SK-MEL-5 (cell line): ENCODE measurements at places on chromosomes 16 and 17. TPM values are rescaled to one million over a fixed set of nuclear protein-coding genes. Genes with fewer than 3 reads are reported as not detected.

Gene SLC38A8
- 9.0 and 11.7 TPM in 2 replicates for total RNA-seq

Gene RGS11
- 0.35 and 0.74 TPM in 2 replicates for total RNA-seq

Gene NECAB2
- total RNA-seq: 0.43 TPM in 1 of 2 replicates, not detected in the other

Gene SLC52A1
- not detected in 2 replicates for total RNA-seq

Gene HBA2
- total RNA-seq: not detected in 2 replicates

Gene PIK3R6
- 0.05 TPM in 1 of 2 replicates, not detected in the other for total RNA-seq

Gene GJD3
- total RNA-seq: not detected in 2 replicates

Gene OMG
- 0.50 and 0.61 TPM in 2 replicates for total RNA-seq

Gene RAMP2
- total RNA-seq: not detected in 2 replicates

Gene GAST
- not detected in 2 replicates for total RNA-seq

Gene MEIOC
- 0.11 and 0.16 TPM in 2 replicates for total RNA-seq

Gene STXBP4
- 6.0 and 12.5 TPM in 2 replicates for total RNA-seq

Gene TBC1D3H
- total RNA-seq: not detected in 2 replicates

Gene CCL14
- total RNA-seq: not detected in 2 replicates

Gene SLC5A11
- total RNA-seq: 0.05 TPM in 1 of 2 replicates, not detected in the other

Gene LITAFD
- total RNA-seq: not detected in 2 replicates

Gene SNX20
- not detected in 2 replicates for total RNA-seq

Gene ABI3
- total RNA-seq: not detected in 2 replicates

Gene CAVIN1
- total RNA-seq: 10.0 and 11.2 TPM in 2 replicates

Gene CLEC19A
- total RNA-seq: not detected in 2 replicates

Gene ADCY7
- 4.2 and 4.4 TPM in 2 replicates for total RNA-seq

Gene DNAAF1
- total RNA-seq: 0.16 and 0.63 TPM in 2 replicates

Gene C17orf113
- total RNA-seq: 0.40 and 0.85 TPM in 2 replicates

Gene SMIM5
- total RNA-seq: not detected in 2 replicates

Gene ACSM2B
- not detected in 2 replicates for total RNA-seq

Gene ARL2BP
- total RNA-seq: 52.3 and 55.7 TPM in 2 replicates

Gene KRT36
- total RNA-seq: not detected in 2 replicates

Gene TBC1D3D
- total RNA-seq: 0.08 TPM in 1 of 2 replicates, not detected in the other

Gene C17orf78
- total RNA-seq: not detected in 2 replicates

Gene RHBDL3
- 1.9 TPM in 2 replicates for total RNA-seq

Gene CTDNEP1
- 26.9 and 29.2 TPM in 2 replicates for total RNA-seq

Gene SALL1
- total RNA-seq: 0.08 TPM in 1 of 2 replicates, not detected in the other

Gene HES7
- not detected in 2 replicates for total RNA-seq

Gene DOC2A
- 1.5 and 2.1 TPM in 2 replicates for total RNA-seq

Gene TGFB1I1
- total RNA-seq: 0.67 and 1.3 TPM in 2 replicates

Gene KRT33A
- total RNA-seq: not detected in 2 replicates

Gene TEN1
- total RNA-seq: 62.9 and 75.4 TPM in 2 replicates

Gene KRT27
- 5.9 and 6.9 TPM in 2 replicates for total RNA-seq

Gene PROCA1
- total RNA-seq: 0.16 TPM in 1 of 2 replicates, not detected in the other

Gene ASIC2
- not detected in 2 replicates for total RNA-seq

Gene ACSM2A
- not detected in 2 replicates for total RNA-seq

Gene ABAT
- 0.53 and 0.92 TPM in 2 replicates for total RNA-seq
